ENCODE measurements at places on chromosomes 16 and 17.
A peak's percentile ranks its signal among the peaks of the same experiment; 100 is the strongest.

DNA sequence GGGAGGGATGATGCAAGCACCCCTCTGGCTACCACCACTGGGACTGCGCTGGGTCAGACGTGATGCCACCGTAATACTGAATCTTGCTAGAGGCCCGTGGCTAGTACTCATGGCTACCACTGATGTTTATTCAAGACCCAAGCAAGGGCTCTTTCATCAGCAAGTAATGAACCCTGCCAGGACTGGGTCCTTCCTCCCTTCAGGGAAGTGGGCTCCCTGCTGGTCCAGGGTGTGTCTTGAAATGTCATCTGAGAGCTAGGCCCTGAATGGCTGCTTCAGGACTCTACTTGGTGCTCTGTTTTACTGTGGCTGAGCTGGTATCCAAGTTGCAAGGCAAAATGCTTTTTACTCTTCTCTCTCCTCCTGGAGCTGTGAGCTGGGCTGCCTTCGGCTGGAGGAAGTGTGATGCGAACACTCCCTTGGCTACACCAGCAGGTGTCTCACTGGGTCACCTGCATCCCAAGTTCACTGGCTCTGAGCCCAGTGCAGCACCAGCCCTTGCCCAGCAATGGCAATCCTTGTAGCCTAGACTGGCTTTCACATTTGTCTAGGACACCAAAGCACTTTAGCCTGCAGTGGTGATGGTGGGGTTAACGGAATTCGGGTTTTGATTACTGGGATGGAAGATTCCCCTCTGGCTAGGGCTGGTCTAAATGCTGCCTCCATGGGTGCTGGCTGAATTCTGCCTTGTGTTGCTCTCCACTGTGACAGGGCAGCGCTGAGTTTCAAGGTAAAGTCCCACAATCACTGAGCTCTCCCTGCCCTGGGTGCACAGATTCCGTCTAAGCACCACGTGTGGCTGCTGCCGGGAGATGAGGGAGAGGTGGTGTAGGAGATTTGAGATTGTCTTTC lies 98.6 kb downstream of the USP22 start:
- DNase-seq = peak; percentile 14

DNA sequence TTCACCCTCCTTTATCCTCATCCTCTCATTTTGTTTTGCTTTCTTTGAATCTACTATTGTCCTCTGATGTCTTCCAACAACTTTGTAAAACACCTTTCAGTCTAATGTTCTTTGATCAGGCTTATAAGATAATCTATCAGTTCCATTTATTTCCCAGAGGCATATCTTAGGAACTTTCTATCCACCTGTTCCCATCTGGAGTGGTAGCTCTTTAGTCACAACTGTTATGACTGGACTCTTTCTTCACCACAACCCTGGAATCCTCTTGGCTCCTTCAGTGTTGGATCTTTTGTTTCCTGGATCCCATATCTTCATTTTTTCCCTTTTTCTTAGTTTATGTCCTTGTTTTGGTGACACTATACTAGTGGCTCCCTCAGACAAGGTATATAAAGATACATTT lies 23.5 kb downstream of the RPS6KB1 start:
- no peak for DNase-seq

DNA sequence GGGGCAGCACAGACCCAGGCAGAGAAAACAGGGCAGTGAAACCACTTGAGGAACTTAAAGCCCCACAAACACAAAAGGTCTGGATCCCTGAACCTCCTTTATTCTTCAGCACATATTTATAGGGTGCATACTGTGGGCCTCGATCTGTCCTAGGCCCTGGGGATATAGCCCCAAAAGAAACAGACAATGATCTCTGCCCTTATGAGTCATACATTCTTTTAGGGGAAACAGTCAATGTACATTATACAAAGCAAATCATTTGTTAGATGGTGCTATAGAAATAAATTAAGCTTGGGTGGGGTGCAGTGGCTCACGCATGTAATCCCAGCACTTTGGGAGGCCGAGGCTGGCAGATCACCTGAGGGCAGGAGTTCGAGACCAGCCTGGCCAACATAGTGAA lies 10.0 kb upstream of the HES7 start:
- DNase-seq = no peak

- no peak for DNase-seq
Measured at GRCh38 chr16:61412562-61412961, 623.7 kb downstream of the CDH8 start.

DNA sequence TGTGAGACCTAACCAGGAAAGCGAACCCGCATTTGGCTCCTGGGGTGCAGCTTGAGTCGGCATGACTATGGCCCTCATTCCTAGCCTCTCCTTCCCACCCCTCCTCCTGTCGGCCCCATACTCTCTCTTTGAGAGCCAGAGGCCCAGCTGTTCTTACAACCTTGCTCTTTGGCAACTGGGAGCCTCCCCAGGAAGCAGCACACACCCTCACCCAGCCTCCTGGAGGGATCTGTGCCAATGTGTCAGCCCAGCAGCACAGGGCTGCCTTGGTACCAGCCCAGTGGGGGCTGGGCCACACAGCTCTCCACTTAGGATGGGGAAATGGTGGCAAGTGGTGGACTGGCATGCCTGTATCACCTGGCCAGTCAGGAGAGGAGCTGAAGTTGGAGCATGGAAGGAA lies 70.3 kb upstream of the LGALS9 start:
- no peak for DNase-seq

DNA sequence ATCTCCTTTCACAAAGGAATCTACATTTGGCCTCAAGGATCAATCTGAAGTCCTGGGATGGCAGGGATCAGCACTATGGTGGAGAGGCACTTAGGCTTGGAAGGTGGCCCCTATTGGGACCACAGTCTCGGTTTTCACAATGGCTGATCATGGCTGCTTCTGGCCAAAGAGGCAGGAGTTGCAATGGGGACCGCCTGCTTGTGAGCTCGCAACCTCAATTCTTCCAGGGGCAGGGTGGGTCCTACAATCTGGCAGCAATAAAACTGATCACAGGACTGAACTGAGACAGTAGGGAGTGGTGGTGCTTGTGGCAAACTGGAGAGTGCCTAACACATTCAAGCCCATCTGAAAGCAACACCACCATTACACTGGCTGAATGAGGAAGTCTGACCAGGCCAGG lies 83.1 kb downstream of the NETO2 start:
- DNase-seq = no peak

DNA sequence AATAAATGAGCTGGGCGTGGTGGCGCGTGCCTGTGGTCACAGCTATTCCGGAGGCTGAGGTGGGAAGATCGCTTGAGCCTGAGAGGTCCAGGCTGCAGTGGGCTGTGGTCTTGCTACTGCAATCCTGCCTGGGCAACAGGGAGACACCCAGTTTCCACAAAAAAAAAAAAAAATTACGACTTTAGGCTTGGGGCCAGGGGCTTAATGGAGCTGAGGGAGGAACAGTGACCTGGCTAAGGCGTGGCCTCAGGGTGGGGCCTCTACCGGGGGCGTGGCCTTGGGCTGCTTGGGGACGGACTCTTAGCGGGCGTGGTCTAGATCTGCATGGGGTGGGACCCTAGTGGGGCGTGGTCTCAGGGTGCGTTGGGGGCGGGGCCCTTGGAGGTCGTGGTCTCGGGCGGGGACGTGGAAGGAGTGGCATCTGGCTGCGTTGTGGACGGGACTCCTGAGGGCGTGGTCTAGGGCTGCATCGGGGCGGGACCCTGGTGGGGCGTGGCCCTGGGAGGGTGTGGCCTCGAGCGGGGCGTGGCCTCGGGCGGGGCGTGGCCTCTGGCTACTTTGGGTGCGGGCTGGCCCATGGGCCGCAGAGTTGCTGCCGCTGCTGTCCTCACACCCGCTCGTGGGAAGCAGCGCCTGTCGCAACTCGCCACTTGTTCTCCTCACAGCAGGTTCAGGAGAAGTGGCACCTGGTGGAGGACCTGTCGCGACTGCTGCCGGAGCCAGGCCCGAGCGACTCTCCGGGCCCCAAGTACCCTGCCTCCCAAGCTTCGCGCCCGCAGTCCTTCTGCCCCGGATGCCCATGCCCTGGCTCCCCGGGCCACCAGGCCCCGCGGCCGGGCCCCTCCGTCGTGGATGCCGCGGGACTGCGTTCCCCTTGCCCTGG lies 5.8 kb upstream of the C17orf99 start:
- peak; percentile 99 for DNase-seq

GRCh38 chr16:24534620-24535019 lies 4.7 kb upstream of the RBBP6 start:
- no peak for DNase-seq

- DNase-seq = no peak
Measured at GRCh38 chr17:49742166-49742638, 21.7 kb downstream of the FAM117A start.

DNA sequence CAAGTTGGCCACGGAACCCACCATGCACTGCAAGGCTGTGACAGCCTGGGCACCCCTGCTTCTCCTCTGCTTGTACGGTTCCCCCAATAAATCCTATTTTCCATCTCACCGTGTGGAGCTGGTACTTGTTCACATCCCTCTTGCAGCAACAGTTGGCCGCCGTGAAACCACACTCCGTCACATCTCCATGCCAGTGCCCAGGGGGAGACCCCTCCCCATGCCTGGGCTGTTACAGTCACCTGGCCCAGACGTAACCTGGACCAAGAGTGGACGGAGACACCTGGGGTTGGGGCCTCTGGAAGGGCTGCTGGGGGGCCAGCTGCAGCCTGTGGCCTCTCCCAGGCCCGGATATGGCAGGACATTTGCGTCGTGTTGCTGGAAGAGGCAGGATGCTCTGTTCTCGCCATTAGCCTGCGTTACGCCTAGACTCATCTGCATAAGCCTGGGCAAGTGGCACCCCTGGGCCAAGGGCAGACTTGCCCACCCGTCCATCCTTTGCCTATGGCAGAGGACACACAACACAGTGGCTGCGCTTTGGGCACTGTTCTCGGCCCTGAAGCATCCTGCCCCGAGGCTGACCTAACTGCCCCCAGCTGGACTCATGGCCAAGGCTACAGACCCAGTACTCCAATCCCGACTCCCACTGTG lies 14.2 kb upstream of the KREMEN2 start:
- no peak for DNase-seq
